Bronchus fibroblast of lung (primary cell): ENCODE measurements at places on chromosomes 3 and 15. TPM values are rescaled to one million over a fixed set of nuclear protein-coding genes. Genes with fewer than 3 reads are reported as not detected.

VIPR1 gene
- under 0.01 and 0.17 TPM in 2 replicates for total RNA-seq

TEX55 gene
- not detected in 2 replicates for total RNA-seq

NTRK3 gene
- total RNA-seq, result not detected in 2 replicates

GABPB1 gene
- total RNA-seq, result 32.6 and 41.0 TPM in 2 replicates

FAM81A gene
- 0.50 and 0.59 TPM in 2 replicates for total RNA-seq

FBXO22 gene
- 36.7 and 43.1 TPM in 2 replicates for total RNA-seq

RBP2 gene
- not detected in 2 replicates for total RNA-seq
